ENCODE measurements at places on chromosomes 5 and 9.

- no peak for DNase-seq
Observed at GRCh38 chr9:127065592-127065991, 56.8 kb downstream of the ANGPTL2 start.

DNA sequence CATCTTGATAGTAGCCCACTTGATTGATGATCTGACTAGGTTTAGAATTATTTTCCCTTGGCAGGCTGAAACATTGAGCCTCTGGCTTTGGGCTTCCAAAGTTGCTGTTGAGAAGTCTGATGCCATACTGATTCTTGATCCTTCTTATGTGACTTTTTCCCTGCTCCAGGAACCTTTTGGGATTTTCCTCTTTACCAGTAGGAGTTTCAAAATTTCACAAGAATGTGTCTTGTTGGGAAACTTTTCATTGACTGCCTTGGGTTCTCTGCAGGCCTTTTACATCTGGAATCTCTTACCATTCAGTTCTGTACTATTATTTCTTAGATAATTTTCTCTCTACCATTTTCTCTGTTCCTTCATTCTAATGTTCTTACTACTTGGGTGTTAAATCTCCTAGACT, 20.0 kb downstream of the STC2 start:
- DNase-seq = no peak

DNA sequence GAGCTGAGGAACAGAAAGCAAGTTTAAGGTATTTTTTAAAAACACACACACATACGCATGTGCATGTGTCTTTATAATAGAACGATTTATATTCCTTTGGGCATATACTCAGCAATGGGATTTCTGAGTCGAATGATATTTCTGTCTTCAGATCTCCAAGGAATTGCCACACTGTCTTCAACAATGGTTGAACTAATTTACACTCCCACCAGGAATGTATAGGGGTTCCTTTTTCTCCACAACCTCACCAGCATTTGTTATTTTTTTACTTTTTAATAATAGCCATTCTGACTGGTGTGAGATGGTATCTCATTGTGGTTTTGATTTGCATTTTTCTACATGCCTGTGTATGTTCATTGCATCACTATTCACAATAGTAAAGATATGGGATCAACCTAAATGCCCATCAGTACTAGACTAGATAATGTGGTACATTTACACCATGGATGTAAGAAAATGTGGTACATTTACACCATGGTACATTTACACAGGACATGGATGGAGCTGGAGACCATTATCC, 60.3 kb upstream of the MAP3K1 start:
- no peak for DNase-seq

- DNase-seq = no peak
Observed at GRCh38 chr5:38706376-38706775, 139.4 kb upstream of the OSMR start.

DNA sequence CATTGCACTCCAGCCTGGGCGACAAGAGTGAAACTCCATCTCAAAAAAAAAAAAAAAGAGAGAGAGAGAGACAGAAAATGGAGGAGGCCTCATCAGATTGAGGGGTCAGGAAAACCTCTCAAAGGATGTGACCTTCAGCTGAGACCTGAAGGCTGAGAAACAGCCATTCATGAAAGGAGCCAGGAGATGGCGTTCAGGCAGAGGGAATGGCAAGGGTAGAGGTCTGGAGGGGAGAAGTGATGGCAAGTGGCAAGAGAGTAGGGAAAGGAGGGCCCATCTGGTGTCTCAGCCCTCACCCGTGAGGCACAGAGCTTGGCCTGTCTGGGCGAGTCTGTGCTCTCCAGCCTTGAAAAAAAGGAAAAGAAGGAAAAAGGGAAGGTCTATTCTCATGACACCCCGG, 17.0 kb downstream of the CAMK2A start:
- DNase-seq = no peak

DNA sequence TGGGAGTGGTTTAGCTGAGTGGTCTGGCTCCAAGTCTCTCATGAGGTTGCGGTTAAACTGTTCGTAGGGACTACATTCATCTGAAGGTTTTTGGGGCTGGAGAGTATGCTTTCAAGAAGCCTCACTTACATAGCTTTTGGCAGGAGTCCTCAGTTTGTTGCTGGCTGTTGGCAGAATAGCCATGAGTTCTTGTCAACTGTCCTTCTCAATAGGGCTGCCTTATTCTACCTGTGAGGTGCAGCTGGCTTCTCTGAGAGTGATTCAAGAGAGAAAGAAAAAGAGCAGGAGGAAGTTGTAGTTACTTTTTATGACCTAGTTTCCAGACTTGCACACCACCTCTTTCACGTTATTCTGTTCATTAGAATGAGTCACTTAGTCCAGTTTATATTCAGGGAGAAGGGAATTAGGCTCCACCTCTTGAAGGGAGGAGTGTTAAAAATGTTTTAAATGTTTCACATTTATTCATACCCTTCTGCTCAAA, 33.2 kb downstream of the YTHDC2 start:
- no peak for DNase-seq

DNA sequence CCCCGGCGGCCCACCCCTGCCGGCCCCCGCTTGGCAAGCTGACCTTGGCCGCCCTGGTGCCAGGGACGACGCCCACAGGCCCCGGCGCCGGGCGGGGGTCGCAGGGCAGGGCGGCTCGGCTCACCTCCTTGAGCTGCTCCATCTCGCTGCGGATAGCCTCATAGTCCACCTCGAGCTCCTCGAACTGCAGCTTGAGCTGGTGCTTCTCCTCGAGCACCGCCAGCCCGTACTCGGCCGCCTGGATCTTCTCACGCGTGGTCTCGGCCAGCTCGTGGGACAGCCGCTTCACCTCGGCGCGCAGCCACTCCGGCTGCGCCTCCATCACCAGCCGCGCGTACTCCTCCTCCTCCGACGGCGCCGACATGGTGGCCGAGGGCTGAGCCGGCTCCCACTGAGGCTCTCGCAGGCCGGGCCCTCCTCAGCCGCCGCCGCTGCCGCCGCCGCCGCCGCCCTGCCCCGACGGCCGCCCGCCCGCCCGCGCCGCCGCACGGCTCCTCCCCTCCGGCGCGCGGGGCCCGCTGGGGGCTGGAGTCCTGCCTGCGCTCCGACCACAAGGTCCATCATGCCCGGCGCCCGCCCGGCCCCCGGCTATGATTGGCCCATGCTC, at the start of gene BICD2:
Gene BICD2 (minus strand): TSS at position 453 of the 607 bp plus-strand sequence. CDS start 89 bp downstream, at position 364.
- DNase-seq = no peak

GRCh38 chr5:159071382-159071781, 28.3 kb downstream of the EBF1 start:
- no peak for DNase-seq

DNA sequence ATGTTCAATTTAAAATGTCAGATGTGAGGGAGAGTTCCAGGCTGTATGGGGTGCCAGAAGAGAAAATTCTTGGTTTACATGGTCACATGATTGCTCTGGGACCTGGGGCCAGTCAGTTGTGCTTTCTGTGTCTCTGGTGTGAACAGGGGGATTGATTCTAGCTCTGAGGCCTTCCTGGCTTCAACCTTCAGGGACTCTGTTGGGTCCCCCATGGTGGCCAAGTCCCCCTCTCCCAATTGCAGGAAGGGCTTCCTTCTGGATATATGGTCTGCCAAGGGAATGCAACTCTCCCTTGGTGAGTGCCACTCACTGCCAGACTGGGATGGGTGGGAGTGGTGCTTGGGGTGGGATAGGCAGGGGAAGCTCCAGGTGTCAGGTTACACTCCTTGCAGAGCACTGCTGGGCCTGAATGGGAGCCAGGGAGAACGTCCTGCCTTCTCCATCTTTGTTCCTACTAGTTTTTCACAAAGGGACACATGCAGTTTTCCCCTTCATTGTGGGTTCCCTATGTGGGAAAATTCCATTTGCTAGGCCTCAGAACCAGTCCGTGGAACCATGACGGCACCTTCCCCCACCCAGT, 153.2 kb downstream of the MELK start:
- DNase-seq = no peak

DNA sequence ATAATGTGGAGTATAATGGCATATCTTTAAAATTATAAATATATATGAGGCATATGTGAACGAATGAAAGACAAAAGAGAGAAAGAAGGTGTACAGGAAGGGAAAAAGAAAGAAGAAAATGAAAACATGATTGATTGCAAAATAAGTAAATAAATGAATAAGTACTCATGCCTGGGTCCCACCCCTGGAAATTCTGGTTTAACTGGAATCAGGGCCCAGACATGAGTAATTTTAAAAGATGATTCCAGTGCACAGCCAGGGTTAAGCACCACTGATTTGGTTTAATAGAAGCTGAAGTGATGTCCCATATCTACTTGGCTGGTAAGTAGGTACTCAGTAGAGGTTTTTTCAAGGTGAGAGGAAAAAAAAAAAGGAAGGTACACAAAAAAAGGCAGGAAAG, 34.0 kb upstream of the HOMER1 start:
- DNase-seq = no peak

DNA sequence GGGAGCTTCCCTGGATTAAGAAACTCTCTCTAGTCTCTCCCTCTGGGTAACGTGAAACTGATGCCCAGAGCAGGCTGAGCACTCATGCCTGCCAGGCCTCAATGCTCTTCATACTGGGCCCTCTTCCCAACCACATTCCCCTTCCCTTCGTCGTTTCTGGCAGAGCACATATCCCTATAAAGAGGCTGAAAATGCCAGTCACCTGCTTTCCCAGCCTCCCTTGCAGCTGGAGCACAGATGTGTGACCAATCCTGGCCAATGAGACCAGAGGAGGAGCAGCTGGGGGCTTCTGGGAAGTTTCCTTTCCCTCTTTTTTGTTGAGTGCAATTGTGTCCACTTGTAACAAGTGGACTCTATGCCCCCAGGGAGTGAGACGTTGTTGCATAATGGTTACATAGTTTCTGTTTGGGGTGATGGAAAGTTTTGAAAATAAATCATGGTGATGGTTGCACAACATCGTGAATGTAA, 30.2 kb upstream of the SMIM23 start:
- DNase-seq = no peak

- no peak for DNase-seq
Observed at GRCh38 chr5:174527916-174528540, 196.4 kb upstream of the MSX2 start.

Measured in stimulated activated CD8-positive, alpha-beta memory T cell treated with anti-CD3 and anti-CD28 coated beads, Interleukin-4, amount 100 ng/mL, for 1 hour (primary cell).